ENCODE measurements at places on chromosomes 3 and 15.
A peak's percentile ranks its signal among the peaks of the same experiment; 100 is the strongest.

GRCh38 chr3:188218603-188219002, 64.6 kb downstream of the LPP start:
- DNase-seq = no peak

DNA sequence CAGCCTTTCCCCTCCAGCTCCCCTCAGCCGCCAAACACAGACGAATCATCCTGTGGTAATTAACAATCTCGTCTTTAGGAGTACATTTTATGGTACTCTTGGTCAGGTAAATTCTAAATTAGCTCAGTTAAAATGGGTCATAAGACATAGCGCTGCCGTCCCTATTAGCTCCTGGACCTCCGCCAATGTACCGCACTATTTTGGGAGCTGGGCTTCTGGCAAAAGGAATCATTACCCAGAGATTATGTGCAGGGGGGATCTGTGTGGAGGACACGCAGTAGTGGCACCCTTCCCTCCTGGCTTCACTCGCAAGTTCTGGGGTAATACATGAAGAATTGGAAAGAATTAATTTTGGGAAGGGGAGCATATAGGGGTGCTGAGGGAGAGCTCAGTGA, 68.6 kb upstream of the ONECUT1 start:
- DNase-seq = no peak

DNA sequence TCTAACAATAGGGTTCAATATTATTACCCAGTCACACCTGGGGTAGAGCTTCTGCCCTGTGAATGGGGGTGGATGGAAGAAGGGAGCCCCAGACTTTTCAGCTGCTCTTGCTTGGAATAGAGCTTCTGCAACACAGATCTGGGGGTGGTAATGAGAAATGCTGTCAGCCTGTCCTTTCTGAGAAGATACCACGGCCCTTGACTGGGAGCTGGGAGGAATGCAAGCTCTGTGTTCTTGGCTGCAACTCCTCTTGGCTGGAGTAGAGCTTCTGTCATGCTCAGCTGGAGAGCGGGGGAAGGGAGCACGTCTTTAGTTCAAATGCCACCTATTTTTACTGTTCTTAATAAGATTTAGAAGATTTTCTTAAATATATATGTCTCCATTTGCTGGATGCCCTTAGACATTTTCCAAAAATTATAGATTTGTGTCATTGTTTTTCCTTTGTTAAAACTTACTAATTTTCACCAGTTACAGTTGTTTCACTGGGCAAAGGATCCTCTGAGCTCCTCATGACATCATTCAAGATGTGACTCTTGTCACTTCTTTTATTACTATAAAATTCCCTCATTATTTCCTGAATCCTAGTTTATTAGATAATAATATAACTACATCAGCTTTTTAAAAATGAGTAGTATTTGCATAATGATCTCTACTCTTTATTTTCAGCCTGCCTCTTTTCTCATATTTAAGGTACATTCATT, 180.0 kb upstream of the TGFBR2 start:
- DNase-seq = no peak

- no peak for DNase-seq
These were observed 117.5 kb upstream of the PRTG start for GRCh38 chr15:55860468-55860867.

DNA sequence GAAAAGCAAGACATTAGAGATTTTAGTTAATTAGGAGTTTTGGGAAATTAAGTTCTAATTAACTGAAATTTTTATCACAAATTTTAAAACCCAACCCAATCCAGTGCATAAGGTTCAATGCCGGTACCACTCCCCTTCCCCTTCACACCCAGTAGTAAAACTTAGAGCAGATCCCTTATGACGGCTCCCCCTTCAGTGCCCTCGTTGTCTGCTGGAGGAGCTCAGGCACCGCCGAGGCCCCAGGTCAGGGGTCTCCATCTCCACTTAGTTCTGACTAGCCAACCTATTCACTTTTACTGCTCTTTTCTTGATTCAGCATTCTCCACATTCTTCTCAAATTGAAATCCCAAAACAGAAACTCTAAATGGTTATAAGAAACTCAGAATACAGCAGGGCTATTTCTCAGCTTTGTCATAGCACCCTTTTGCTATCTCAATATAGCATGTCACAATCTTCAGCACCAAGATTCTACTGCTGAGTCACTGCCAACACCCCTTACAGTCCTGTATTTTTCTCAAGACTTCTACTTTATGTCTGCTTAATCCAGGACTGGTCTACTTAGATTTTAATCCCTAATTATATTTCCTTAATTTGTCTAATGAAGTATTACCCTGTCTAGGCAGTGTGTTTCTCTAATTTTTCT, 39.8 kb downstream of the TUBGCP4 start:
- DNase-seq = no peak

DNA sequence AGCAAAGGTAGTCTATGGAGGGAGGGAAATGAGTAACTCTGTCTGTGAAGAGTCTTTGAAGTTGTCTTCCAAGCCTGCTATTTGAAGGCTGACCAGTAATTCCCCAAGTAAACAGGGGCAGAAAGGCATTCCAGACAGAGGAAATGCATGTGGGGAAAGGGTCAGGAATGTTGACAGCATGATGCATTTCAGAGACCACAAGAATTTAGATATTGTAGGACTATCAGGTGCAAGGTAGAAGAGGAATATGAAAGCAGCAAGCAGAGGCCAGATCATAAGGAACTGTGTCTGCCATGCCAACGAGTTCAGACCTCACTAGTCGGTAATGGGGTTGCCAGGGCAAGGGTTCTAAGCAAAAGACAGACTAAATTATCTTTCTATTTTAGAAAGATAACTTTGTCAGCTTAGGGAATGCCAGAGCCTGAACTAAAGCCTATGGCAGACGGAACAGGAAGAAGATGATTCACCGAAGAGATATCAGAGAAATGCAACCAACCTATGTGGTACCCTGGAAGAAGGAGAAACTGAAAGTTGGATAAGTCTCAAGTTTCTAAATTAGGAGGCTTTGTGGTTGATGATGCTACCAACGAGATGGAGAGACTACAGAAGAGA, 327.0 kb upstream of the RORA start:
- DNase-seq = no peak

DNA sequence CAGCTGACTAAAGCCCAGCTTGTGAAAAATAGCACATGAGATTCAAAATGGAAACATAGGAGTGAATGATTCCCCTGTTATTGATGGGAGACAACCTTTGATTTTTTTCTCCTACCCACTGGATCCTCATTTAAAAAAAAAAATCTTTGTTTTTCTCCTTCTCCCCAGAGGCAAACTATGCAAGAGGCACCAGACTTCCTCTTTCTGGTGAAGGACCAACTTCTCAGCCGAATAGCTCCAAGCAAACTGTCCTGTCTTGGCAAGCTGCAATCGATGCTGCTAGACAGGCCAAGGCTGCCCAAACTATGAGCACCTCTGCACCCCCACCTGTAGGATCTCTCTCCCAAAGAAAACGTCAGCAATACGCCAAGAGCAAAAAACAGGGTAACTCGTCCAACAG, 2.6 kb downstream of the CACNA1D start:
- no peak for DNase-seq

DNA sequence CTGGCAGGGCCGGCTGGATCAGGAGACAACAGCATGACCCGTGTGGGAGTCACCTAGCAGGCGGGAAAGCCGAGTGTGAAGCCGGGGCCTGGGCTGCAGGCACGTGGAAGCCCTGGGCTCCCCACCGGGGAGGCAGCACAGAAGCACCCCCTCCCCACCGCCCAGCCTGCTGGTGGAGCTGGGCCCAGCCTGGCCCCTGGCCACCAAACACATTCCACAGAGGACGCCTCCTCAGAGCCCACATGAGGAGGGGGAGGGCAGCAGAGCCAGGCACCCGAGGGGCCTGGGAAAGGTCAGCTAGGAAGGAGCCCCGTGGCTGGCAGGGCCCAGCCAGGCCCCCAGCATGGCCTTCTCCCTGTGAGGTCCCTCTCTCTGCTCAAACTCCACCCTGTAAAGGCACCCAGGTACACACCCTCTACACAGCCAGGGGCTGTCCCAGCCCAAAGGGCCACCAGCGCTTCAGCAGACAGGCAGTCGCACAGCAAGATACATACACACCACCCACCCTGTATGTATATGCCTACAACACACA, 4.5 kb downstream of the PLXNB1 start:
- peak; percentile 67 for DNase-seq

- DNase-seq = no peak
These were observed 143.2 kb upstream of the PRR20G start for GRCh38 chr3:127431066-127431465.

GRCh38 chr3:59566481-59566975, 516.7 kb upstream of the CFAP20DC start:
- DNase-seq = no peak

DNA sequence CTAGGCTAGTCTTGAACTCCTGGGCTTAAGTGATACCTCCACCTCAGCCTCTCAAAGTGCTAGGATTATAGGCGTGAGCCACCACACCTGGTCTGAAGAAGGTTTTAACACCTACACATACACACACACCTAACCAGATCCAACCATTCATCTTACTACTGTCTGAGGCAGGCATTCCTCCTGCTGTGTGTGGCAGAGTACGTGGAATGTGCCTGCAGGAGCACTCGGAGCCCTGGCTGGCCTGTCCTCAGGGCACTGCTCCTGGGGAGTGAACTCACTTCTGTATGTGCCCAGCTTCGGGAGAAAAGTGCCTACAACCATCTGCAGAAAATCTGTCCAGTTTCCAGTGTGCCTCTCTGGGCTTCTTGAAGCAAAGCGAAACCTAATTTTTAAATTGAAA, 58.2 kb upstream of the LIMD1 start:
- DNase-seq = no peak

DNA sequence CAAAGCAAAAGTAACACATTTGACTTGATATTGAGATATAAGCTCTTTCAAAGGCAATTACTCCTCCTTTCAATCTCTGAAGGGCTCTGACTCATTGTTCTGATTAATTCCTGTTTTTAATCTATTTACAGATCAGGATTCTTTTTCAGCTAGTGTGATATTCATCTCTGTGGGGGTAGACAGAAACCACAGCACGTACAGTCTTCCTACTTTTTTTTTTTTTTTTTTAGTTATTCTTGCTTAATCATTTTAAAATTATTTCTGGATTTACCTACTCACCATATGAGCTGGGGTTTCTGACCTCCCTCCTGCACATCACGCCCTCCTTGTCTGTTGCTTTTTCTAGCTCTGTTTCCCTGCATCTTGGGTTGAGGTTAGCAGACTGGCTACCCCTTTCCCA, 1.4 kb downstream of the CNTN3 start:
- DNase-seq = no peak

GRCh38 chr15:42353061-42353460, 6.2 kb upstream of the CAPN3 start:
- no peak for DNase-seq

DNA sequence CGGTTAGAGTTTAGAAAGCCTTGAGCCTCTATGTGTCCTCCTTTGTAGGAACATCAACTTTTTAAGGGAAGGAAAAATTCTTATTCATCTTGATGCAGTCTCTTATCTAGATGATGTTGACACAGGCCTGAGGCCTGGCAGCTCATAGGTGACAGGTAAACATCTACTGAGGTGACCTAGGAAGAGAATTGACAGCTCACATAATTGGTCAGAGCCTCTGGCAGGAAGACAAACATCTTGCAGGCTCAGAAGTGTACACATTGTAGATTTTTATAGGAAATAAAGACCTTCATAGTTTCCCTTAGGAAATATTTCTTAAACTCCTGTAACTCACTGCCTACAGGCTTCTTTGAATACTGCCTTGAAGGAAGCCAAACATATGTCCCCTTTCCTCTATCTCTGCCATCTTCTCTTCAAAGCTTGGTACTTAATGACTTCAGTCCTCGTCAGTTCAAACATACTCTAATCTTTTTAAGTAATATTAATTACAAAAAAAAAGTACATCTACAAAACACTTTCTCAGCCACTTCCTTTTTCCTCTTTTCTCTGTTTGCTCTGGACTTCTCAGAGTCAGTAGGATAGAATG, 341.3 kb downstream of the TBL1XR1 start:
- DNase-seq = no peak

GRCh38 chr15:27086805-27087204, 115.8 kb downstream of the GABRG3 start:
- peak; percentile 34 for DNase-seq

- no peak for DNase-seq
These were observed 37.4 kb upstream of the FBXL22 start for GRCh38 chr15:63559753-63560152.

DNA sequence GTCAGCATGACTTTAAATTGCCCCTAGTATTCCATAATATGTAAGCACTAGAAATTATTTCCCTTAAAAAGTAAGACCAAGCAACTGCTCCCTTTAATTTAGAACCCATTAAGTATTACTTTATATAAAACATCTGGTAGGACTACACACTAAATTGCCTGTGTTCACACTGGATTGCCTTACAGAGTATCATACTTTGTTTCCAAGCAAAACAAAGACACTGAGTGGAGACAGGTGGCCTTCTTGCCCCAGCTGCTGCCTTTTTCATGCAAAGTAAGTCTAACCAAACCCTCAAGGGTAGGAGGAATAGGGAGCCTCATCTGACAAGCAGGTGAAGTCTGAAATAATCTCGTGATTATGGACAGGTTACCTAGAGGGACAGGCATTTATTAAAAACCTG, 87.3 kb downstream of the PEX5L start:
- DNase-seq = peak; percentile 63

GRCh38 chr15:63388511-63388910, 6.9 kb upstream of the CA12 start:
- DNase-seq = no peak

DNA sequence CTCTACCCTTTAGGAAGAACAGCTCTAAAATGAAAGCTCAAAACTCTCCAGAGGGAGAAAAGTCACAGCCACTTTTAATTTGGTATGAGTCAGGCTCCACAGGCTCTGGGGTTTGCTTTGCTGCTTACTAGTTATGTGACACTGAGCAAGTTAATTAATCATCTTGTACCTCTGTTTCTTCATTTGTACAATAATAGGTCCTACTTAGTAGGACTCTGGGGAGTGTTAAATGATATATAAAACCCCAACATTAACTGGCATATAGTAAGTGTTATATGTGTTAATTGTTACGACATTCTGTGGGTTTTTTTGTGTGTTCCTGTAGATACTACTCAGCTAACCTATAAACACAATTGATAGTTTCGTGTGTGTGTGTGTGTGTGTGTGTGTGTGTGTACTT, 6.6 kb downstream of the ACKR2 start:
- DNase-seq = no peak

- peak; percentile 55 for DNase-seq
These were observed 158.5 kb upstream of the TPM1 start for GRCh38 chr15:62883938-62884479.

Data from eye (tissue), 1 donor.